Dermis microvascular lymphatic vessel endothelial cell (primary cell): ENCODE measurements at places on chromosomes 16 and 17.

GRCh38 chr17:51830451-51830850 lies 328.1 kb downstream of the CA10 start:
- DNase-seq: no peak

DNA sequence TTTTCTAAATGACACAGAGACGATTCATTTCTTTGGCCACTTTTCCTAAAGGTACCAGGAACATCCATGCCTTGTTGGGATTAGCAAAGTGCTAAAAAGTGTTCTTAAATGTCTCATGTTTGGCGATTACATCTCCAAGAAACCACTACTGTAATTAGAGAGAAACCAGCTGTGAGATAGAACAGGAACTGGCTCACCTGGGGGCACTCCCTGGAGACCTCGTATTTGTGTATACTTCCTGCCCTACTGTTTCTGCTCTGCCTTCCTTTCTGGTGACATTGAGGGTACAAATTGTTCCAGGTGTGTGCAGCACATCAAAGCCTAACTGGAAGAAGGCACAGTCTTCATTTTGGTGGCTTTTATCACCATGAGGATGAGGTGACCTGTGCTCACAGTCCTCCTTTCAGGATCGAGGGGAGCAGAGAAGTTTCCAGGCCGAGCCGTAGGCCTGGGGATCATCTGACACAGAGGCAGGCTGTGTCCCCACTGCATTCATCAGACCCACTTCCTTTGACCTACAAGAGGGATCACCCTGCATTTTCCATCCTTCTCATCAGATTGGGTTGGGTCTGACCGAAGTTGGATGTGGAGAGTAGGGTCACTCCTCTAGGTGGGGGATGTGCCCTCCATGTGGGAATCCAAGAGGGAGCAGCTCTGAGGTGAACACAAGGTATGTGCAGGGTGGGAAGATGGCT lies 23.7 kb downstream of the CCL4 start:
- no peak for DNase-seq

- peak; percentile 84 for DNase-seq
Measured at GRCh38 chr17:42422958-42423712, at the start of gene CAVIN1. Gene CAVIN1, minus strand, starts transcription at chr17:42423256. Its CDS starts 159 bp downstream, at chr17:42423097.

GRCh38 chr17:44212507-44213402 lies 6.7 kb downstream of the UBTF start:
- no peak for DNase-seq

GRCh38 chr17:79252886-79253285 lies 178.3 kb downstream of the ENGASE start:
- no peak for DNase-seq

- no peak for DNase-seq
Measured at GRCh38 chr16:31216422-31217135, at the start of gene PYDC1. Gene PYDC1, minus strand, starts transcription at chr16:31217135. Its CDS starts 107 bp downstream, at chr16:31217028.
